Hindlimb muscle (tissue), 1 donor: ENCODE measurements at places on chromosomes 7 and 10. TPM values are rescaled to one million over a fixed set of nuclear protein-coding genes. Genes with fewer than 3 reads are reported as not detected.

GRCh38 chr10:98414932-98415730 is at the start of gene PYROXD2:
Gene PYROXD2 (minus strand): TSS chr10:98415182. CDS start chr10:98415135, 47 bp downstream.
- DNase-seq, result peak; percentile 85

GRCh38 chr10:101141616-101142532 is 10.8 kb downstream of the TLX1 start:
- peak; percentile 82 for DNase-seq

Gene LIPN
- not detected for polyA plus RNA-seq

Gene GPRIN2
- not detected for polyA plus RNA-seq
